Smooth muscle cell of trachea (primary cell): ENCODE measurements at places on chromosomes 2 and 18. TPM values are rescaled to one million over a fixed set of nuclear protein-coding genes. Genes with fewer than 3 reads are reported as not detected.

Gene IL36RN
- not detected in 2 replicates for total RNA-seq

Gene VWC2L
- not detected in 2 replicates for total RNA-seq

Gene SKOR2
- total RNA-seq, result not detected in 2 replicates

Gene TMEM178A
- 1.0 and 1.3 TPM in 2 replicates for total RNA-seq

Gene SGPP2
- total RNA-seq, result not detected in 2 replicates

Gene RBKS
- 2.2 and 2.5 TPM in 2 replicates for total RNA-seq

Gene TEKT4
- total RNA-seq, result not detected in 2 replicates

Gene R3HDM1
- 6.3 and 18.6 TPM in 2 replicates for total RNA-seq

Gene G6PC2
- not detected in 2 replicates for total RNA-seq

Gene ADAM23
- total RNA-seq, result 10.6 and 13.2 TPM in 2 replicates

Gene MYL12B
- 307 and 414 TPM in 2 replicates for total RNA-seq

Gene NMUR1
- under 0.01 and 0.17 TPM in 2 replicates for total RNA-seq

Gene SLC14A1
- total RNA-seq, result 62.7 and 81.0 TPM in 2 replicates

Gene PDCD1
- not detected in 2 replicates for total RNA-seq

Gene C1GALT1C1L
- 0.50 and 1.0 TPM in 2 replicates for total RNA-seq

Gene GEN1
- total RNA-seq, result 4.3 and 22.8 TPM in 2 replicates

Gene LRP2
- under 0.01 TPM in 1 of 2 replicates, not detected in the other for total RNA-seq
